Activated naive CD4-positive, alpha-beta T cell treated with anti-CD3 and anti-CD28 coated beads, Interleukin-2, amount 10 ng/mL, durations not matched to agents 7 days and 5 days (primary cell): ENCODE measurements at places on chromosomes 5 and 9.

DNA sequence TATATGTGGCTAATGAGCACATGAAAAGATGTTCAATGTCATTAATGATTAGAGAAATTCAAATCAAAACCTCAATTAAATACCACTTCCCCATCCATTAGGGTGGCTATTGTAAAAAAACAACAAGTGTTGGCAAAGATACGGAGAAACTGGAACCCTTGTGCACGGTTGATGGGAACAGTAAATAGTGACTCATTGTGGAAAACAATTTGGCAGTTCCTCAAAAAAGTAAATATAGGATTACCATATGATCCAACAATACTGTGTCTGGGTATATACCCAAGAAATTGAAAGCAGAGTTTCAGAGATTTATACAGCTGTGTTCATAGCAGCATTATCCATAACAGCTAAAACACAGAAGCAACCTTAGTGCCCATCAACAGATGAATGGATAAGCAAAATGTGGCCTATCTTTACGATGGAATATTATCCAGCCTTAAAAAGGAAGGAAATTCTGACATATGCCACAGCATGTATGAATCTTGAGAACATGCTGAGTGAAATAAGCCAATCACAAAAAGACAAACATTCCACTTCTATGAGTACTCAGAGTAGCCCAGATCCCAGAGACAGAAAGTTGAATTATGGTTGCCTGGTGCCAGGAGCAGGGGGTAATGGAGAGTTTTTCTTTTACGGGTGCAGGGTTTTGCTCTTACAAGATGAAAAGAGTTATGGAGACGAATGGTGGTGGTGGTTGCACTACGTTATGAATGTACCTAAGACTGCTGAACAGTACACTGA is 41.4 kb upstream of the LRRC14B start:
- H3K27ac ChIP-seq: no peak overlapping the region
- H3K4me3 ChIP-seq: no peak overlapping the region
- no peak for DNase-seq
- no peaks in the 10 kb centered on the region for H3K36me3 ChIP-seq
- no peaks in the 10 kb centered on the region for H3K4me1 ChIP-seq
- peaks cover 5% of the 10 kb centered on the region for H3K27me3 ChIP-seq

DNA sequence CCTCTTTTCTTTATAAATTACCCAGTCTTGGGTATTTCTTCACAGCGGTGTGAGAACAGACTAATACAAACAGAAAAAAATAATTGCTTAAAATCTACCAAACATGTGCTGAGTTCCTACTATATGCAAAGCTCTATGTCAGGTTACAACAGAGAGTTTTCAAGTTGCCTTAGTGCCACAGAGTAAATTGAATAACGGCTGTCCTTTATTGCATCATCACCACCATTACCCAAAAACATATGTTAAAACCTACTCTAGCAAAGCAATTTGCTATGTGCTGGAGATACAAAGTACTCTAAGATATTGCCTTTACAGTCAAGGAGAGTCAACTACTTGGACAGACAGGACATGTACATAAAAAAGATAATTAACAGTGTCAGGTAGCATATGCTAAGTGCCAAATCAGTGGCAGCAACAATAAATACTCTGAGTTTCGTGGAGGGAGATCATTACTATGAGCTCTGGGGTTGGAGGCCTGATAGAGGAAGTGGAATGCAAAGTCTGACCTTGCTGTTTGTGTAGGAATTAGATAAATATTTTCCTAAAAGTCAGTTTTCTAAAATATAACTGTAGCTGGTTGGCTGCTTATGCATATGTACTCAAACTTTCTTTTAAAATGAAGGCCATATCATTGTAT is 1058.7 kb upstream of the WWC1 start:
- no peaks in the 10 kb centered on the region for H3K4me1 ChIP-seq
- no peaks in the 10 kb centered on the region for H3K36me3 ChIP-seq
- no peak overlapping the region for H3K27ac ChIP-seq
- no peak overlapping the region for H3K4me3 ChIP-seq
- DNase-seq: no peak

DNA sequence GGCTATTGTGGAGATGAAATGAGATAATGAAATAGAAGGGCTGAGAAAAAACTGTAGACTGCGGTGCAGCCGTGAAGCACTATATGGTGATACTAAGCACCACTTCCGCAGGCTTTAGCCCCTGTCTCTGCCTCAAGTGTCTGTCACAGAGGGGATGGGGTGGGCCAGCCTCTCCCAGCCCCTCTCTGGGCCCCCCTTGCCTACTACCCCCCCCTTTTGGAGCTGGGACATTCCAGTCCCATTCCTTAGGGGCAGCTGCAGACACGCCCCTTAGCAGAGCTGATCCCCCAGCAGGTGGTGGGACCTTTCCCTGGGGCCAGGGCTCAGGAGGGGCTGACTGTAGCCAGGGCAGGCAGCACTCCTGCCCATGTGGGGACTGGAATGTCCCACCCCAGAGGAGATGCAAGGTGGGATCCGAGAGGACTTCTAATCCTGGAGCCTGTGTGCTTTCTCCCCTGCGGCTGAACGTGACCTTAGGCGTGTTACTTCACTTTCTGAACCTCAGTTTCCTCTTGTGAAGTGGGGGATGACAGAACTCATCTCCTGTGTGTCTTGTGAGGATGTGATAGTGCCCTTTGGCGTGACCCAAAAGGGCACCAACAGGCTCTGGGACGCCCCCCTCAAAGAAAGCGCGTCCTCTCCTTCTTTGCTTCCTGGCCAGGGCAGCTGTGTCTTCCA is 1.9 kb downstream of the N4BP3 start:
- DNase-seq: no peak
- H3K4me3 ChIP-seq: peak overlapping the region; percentile 85
- peaks cover 8% of the 10 kb centered on the region for H3K36me3 ChIP-seq

DNA sequence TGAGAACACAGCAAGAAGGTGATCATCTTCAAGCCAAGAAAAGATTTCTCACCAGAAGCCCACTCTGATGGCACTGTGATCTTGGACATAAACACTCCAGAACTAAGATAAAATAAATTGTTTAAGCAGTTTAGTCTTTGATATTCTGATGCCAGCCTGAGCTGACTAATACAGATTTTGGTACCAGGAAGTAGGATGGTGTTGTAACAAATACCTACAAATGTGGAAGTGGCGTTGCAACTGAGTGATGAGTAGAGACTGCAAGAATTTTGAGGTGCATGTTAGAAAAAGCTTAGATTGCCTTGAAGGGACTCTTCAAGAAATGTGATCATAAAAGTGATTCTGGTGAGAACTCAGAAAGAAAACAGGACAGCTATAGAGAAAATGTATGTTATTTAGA is 592.4 kb upstream of the DAB2 start:
- no peak overlapping the region for H3K4me3 ChIP-seq
- no peaks in the 10 kb centered on the region for H3K36me3 ChIP-seq
- H3K27me3 ChIP-seq: peaks cover 3% of the 10 kb centered on the region
- H3K27ac ChIP-seq: no peak overlapping the region
- no peak for DNase-seq

DNA sequence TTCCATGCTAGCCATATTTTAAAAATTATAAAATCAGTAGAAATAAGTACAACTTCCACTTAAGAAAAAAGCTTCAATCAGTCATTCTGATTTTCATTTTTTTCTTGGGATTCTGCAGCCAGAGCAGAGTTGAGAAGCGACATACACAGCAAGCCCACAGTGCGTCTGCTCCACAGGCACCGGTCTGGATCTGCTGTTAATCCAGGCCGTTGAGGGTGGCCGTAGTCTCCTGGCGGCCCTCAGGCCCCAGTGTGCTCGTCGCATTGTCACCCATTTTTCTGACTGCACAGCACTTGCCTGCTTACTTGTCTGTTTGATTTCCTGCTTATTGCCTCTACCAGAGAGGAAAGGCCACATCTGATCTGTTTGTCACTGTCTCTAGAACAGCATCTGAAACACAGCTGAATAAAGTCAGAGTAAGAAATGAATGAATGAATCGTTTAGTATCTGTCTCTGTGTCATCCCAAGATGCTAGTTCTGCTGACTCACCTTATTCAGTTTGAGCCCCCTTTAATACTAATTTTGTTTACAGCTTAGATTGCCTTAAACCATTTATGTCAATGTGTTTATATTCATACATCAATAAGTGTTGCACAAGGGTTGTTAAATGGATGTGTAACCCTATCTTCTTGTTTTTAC is 11.6 kb upstream of the ASPN start:
- no peaks in the 10 kb centered on the region for H3K36me3 ChIP-seq
- H3K27me3 ChIP-seq: no peaks in the 10 kb centered on the region
- no peaks in the 10 kb centered on the region for H3K4me1 ChIP-seq
- DNase-seq: no peak
- H3K27ac ChIP-seq: no peak overlapping the region

DNA sequence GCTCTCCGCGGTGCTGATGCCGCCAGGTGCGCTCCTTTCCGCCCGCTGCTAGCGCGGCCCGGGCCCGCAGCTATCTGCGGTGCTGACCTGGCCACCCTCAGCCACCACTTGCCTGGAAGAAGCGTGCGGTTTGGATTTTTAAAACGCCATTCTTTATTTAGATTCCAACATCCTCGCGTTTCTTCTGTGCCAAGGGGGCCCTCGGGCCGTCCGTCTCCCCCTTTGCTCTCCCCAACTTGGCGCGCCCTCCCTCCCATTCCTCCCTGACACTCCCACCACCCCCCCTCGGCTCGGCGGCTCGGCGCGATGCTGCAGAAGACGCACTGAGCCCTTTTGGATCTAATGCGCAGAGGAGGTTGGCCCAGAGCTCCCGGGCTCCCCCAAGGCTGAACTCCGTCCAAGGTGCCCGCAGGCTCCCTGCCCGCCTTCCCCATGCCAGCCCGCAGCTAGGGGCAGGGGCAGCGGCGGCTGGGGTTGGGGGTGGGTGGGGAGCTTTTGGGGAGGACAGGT is at the start of gene BARHL1:
TSS of gene BARHL1 (plus strand) at position 331 of the 510 bp plus-strand sequence. CDS start 192 bp downstream, outside the sequence.
- peak within 1 kb of the TSS; percentile 83 for H3K27ac ChIP-seq
- no peak for DNase-seq
- peaks cover 10% of the 10 kb centered on the region for H3K4me1 ChIP-seq
- H3K27me3 ChIP-seq: peaks cover 100% of the 10 kb centered on the region

DNA sequence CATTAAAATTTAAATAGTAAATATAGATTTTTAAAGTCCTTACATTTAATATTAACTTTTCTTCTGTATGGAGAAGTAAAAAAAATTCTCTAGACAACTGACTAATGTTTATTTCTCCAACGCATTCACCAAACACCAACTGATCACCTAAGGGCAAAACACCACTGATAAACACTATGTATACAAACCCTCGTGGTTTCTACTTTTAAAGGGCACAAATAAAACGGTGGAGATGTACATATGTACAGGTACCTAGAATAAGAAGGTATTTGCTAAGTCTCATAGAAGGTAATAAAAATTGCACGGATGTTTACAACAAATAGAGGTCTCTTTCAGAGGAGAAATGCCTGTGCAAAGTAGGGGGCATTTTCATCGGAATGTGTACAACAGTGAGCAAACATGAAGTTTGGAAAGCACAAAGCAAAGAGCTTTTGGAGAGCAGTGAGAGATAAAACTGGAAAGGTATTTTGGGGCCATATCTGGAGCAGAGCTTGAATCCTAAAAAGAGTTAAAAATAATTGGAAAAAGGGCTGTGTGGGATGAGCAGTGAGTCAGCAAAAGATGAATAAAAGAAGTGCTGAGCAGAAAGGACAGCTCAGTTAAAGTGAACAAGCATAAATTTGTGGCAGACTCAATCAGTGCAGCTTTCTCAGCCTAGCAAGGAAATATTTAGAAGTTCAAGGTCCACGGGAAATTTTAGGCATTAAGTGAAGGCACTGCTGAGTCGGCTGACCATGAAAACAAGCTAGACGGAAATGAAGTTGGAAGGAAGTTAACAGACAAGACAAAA is 160.0 kb downstream of the TMEM161B start:
- no peaks in the 10 kb centered on the region for H3K4me1 ChIP-seq
- DNase-seq: no peak
- H3K36me3 ChIP-seq: no peaks in the 10 kb centered on the region
- peaks cover 4% of the 10 kb centered on the region for H3K27me3 ChIP-seq

DNA sequence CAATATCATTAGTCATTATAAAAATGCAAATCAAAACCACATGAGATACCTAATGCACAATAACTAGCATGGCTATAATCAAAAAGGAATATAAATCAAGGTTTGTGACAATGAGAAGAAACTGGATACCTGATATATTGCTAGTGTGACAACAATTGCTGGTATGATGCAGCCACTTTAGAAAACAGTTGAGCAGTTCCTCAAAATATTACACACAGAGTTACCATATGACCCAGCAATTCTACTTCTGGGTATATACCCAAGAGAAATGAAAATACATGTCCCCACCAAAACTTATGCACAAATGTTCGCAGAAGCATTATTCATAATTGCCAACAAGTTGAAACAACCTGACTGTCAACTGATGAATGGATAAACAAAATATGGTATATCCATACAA is 339.7 kb upstream of the POU5F2 start:
- H3K36me3 ChIP-seq: peaks cover 6% of the 10 kb centered on the region
- no peaks in the 10 kb centered on the region for H3K4me1 ChIP-seq
- H3K27ac ChIP-seq: no peak overlapping the region
- H3K27me3 ChIP-seq: no peaks in the 10 kb centered on the region

- no peaks in the 10 kb centered on the region for H3K4me1 ChIP-seq
- H3K4me3 ChIP-seq: no peak overlapping the region
- peaks cover 17% of the 10 kb centered on the region for H3K27me3 ChIP-seq
- H3K27ac ChIP-seq: no peak overlapping the region
Measured at GRCh38 chr5:173567548-173567947, 48.9 kb downstream of the BOD1 start.

- no peaks in the 10 kb centered on the region for H3K27me3 ChIP-seq
- DNase-seq: no peak
- no peaks in the 10 kb centered on the region for H3K4me1 ChIP-seq
- H3K4me3 ChIP-seq: no peak overlapping the region
Measured at GRCh38 chr5:168135897-168136296, 155.5 kb upstream of the WWC1 start.

GRCh38 chr5:122144236-122144635 is 14.9 kb downstream of the ZNF474 start:
- no peaks in the 10 kb centered on the region for H3K36me3 ChIP-seq
- no peak overlapping the region for H3K4me3 ChIP-seq
- H3K27ac ChIP-seq: no peak overlapping the region
- H3K27me3 ChIP-seq: no peaks in the 10 kb centered on the region

GRCh38 chr9:22165144-22165543 is 156.0 kb upstream of the CDKN2B start:
- H3K4me1 ChIP-seq: no peaks in the 10 kb centered on the region
- peaks cover 20% of the 10 kb centered on the region for H3K27me3 ChIP-seq
- no peaks in the 10 kb centered on the region for H3K36me3 ChIP-seq
- no peak overlapping the region for H3K27ac ChIP-seq
- H3K4me3 ChIP-seq: no peak overlapping the region

GRCh38 chr9:137461663-137462395 is 2.7 kb upstream of the NSMF start:
- H3K36me3 ChIP-seq: no peaks in the 10 kb centered on the region
- H3K4me3 ChIP-seq: peak overlapping the region; percentile 63
- H3K4me1 ChIP-seq: peaks cover 35% of the 10 kb centered on the region
- peaks cover 19% of the 10 kb centered on the region for H3K27me3 ChIP-seq
- peak overlapping the region; percentile 93 for H3K27ac ChIP-seq

DNA sequence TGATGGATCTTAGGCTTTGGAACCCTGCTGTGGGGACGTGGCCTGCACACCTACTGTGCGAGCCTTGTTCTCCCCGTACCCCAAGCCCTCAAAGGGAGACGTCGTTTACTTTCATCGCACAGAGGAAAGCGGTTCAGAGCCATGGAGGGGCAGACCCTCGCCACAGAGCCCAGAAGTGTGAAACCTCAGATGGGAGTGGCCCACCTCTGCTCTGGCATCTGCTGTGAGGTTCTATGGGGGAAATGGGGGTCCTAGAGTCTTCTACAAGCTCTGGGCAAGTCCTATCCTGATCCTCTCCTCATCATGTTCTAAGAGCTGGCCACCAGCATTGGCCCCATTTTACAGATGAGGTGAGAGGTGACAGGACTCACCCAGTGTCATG is 3.7 kb upstream of the RNF44 start:
- DNase-seq: no peak
- peaks cover 65% of the 10 kb centered on the region for H3K4me1 ChIP-seq
- H3K36me3 ChIP-seq: peaks cover 12% of the 10 kb centered on the region
- H3K27me3 ChIP-seq: no peaks in the 10 kb centered on the region
- H3K4me3 ChIP-seq: peak overlapping the region; percentile 79
